ENCODE measurements at places on chromosomes 4 and X.

GRCh38 chrX:15221321-15221720 is 48.6 kb downstream of the ASB9 start:
- DNase-seq = no peak

- DNase-seq = no peak
These were observed 1.5 kb downstream of the MSANTD1 start for GRCh38 chr4:3250438-3250955.

- no peak for DNase-seq
These were observed 5.2 kb downstream of the HSD17B13 start for GRCh38 chr4:87317527-87317926.

- DNase-seq = no peak
These were observed 6.8 kb upstream of the MAN2B2 start for GRCh38 chr4:6568148-6568547.

GRCh38 chr4:38411092-38411491 is 252.9 kb upstream of the KLF3 start:
- DNase-seq = no peak

- no peak for DNase-seq
These were observed 48.9 kb upstream of the TENM3 start for GRCh38 chr4:182194091-182194824.
